ENCODE measurements at places on chromosomes 2 and 18.

- no peak for DNase-seq
These were observed 81.9 kb downstream of the MEP1B start for GRCh38 chr18:32271672-32272208.

GRCh38 chr2:94960266-94960665, 65.2 kb upstream of the MAL start:
- DNase-seq = no peak

DNA sequence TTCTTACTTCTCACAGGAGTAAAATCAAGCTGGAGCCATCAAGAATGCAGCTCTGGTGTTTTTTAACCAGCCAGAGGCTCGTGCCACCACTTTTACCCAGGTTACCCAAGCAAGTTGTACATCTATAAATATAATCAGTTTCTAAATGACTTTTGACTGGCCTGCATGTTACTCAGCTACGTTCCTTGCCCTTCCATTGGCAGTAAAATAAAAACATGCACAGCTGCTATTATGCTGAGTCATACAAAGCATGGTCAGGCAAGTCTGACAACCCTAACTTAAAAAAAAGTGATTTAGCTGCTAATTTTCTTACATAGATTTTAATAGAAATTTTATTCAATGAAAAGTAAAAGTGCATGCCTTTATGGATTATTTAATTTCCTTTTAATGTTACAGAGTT, 111.7 kb upstream of the CSRNP3 start:
- no peak for DNase-seq

DNA sequence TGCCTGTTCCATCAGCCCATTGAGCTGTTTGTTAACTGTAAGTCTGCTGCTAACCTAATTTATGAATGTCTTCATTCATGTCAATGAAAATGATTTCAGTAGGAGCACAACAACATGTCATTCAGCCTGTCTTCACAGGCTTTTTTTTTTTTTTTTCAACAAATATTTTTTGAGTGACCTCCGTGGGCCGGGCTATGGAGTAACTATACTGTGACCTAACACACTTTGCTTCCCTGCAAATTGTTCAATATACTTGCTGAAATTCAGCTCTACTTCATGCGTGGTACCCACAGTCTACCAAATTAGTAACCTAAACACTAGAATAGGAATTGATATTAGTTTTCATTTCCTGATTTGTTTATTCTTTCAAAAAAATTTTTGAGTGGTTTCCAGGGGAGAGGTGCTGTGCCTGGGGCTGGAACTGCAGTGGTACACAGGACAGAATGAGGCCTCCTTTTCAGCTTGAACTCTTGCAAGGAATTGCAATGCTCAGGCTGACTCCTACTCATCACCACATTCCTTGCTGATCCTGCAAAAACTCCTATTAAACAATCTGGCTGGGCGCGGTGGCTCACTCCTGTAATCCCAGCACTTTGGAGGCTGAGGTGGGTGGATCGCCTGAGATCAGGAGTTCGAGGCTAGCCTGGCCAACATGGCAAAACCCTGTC, 87.1 kb downstream of the CDH20 start:
- no peak for DNase-seq

GRCh38 chr2:8542381-8543059, 139.3 kb upstream of the ID2 start:
- no peak for DNase-seq

Measured in NCI-H2107 (cell line).